ENCODE measurements at places on chromosomes 7 and 10. TPM values are rescaled to one million over a fixed set of nuclear protein-coding genes. Genes with fewer than 3 reads are reported as not detected.

DNA sequence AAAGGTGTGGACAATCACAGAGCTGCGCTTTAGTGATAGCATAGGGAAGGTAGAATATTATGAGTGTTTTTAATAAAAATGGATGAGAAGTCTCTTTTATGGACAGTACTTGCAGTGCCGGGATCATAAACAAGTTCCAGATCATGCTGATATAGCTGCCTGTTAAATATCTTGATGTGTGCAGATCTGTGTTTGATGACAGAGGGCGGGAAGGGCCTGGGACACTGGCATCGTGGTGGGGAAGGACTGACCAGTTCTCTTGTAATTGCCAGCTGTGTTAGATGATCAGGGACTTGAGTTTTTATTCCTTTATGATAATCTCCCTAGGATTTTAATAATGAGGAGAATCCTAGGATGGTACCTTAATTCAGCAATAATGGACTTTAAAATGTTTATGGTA is 14.6 kb downstream of the SND1 start:
- H3K36me3 ChIP-seq: peaks cover 2% of the 10 kb centered on the region
- H3K27me3 ChIP-seq: no peaks in the 10 kb centered on the region
- H3K27ac ChIP-seq: peak overlapping the region; percentile 93

- peaks cover 5% of the 10 kb centered on the region for H3K27me3 ChIP-seq
- no peaks in the 10 kb centered on the region for H3K36me3 ChIP-seq
- no peak overlapping the region for H3K27ac ChIP-seq
- DNase-seq: no peak
Measured at GRCh38 chr10:93594518-93594917, 6.5 kb downstream of the RBP4 start.

GRCh38 chr7:114502454-114503254 is 88.0 kb downstream of the FOXP2 start:
- H3K27me3 ChIP-seq: no peaks in the 10 kb centered on the region
- no peaks in the 10 kb centered on the region for H3K36me3 ChIP-seq
- DNase-seq: peak; percentile 84
- peaks cover 8% of the 10 kb centered on the region for H3K4me1 ChIP-seq
- H3K4me3 ChIP-seq: no peak overlapping the region

DNA sequence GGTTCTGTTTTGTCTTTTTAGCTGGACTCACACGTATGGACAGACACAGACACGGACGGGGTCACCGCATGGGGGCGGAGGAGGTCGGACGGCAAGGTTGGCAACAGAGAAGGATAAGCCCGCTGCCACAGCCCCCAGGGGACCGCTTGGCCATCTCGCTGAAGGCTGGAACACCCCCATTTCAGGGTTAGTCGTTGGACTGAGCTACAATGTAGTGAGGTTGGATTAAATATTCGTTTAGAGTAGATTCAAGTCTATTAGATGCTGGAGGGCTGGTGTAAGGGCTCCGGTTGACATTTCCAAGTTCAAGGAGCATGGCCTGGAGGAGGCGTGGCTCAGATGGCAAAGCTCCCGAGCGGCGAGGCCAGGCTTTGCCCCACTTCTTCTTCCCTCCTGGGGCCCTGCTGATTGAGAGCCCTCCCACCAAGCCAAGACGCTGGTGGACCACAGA is 35.2 kb downstream of the PPIF start:
- DNase-seq: no peak
- no peaks in the 10 kb centered on the region for H3K36me3 ChIP-seq
- H3K4me3 ChIP-seq: no peak overlapping the region
- H3K4me1 ChIP-seq: no peaks in the 10 kb centered on the region
- H3K27me3 ChIP-seq: peaks cover 2% of the 10 kb centered on the region
- H3K27ac ChIP-seq: no peak overlapping the region

DNA sequence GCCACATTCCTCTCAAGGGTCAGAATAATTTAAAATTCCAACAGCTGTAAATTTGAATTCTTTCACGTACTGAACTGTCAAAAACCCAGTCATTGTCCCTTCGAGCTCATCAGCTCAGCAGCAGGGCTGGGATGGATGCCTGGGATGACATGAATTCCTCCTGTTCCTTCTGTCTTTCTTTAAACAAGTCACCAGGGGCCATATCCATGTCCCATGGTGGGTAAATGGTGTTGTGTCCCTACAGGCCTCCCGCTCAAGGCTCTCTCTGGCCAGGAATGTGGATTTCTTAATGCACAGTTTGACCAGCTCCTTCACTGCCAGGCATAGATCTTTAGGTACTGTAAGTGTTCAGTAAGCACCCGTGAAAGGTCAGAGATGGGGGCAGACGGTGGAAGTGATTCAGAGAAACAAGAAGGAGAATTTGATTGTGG is 13.8 kb upstream of the TECPR1 start:
- no peaks in the 10 kb centered on the region for H3K36me3 ChIP-seq
- peak; percentile 59 for DNase-seq
- peak overlapping the region; percentile 87 for H3K27ac ChIP-seq
- no peaks in the 10 kb centered on the region for H3K27me3 ChIP-seq

DNA sequence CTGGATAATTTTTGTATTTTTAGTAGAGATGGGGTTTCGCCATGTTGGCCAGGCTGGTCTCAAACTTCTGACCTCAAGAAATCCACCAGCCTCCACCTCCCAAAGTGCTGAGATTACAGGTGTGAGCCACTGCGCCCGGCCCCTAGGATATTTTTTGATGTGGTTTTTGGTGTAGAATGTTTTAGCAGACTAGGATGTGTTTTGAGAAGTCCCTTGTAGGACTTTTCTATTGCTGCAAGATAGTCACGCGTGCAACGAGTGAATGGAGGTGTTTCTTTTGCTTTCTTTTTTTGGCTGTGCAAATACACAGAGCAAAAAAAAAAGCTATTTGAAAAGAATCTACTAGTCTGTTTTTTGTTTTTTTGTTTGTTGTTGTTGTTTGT is 29.8 kb upstream of the KLF6 start:
- H3K27ac ChIP-seq: no peak overlapping the region
- H3K4me3 ChIP-seq: no peak overlapping the region
- DNase-seq: no peak
- no peaks in the 10 kb centered on the region for H3K36me3 ChIP-seq

The PDK4 gene
- total RNA-seq: 2.5 TPM

The ABCC2 gene
- total RNA-seq: 1.7 TPM
